ENCODE measurements at places on chromosomes 1 and 21.

GRCh38 chr1:20158358-20159070 is 19.4 kb downstream of the PLA2G2F start:
- no peak for DNase-seq

GRCh38 chr1:32246888-32247273 is at the start of gene FAM167B:
Gene FAM167B (plus strand): TSS chr1:32247222. CDS start chr1:32247422, 200 bp downstream.
- DNase-seq = no peak

- no peak for DNase-seq
Observed at GRCh38 chr1:234584420-234584805, 25.6 kb downstream of the IRF2BP2 start.

- DNase-seq = no peak
Observed at GRCh38 chr1:77847621-77848080, 40.8 kb upstream of the NEXN start.

DNA sequence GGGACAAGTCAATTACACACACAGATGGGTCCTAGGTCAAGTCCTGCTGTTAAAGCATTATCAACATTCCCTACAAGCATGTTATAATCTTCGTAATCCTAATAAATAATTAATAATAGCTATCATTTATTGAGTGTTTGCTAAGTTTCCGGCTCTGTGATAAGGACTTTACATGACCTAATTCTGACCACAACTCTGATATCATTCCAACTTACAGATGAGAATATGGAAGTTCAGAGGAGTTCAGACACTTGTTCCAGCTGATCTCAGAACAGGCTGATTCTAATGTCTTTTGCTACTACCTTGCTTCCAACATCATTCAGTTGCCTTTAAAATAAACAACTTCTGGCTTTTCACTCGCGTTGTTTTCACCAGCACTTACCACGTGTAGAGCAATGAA is 770.1 kb upstream of the CXADR start:
- no peak for DNase-seq

- no peak for DNase-seq
Observed at GRCh38 chr1:64915381-64916274, 50.7 kb downstream of the JAK1 start.

DNA sequence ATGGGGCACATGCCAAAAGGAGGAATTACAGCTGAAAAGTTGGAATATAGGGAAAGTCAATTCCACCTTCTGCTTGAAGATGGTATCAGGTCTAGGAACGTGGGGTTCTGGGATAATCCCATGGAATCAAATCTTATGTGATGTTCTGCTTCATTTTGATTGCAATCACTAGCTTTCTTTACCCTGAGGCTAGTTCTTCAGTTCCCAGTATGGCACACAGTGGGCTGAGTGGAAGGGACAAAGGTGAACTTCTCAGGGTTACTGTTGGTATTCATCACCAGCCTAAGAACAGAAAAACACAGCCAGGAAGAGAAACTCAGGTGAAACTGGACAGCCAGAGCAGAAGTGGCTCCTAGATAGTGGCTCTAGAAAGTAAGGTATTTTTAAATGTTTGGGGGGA is 117.8 kb downstream of the TNFSF18 start:
- DNase-seq = no peak

GRCh38 chr1:11339346-11340232 is 66.6 kb downstream of the UBIAD1 start:
- DNase-seq = no peak

- no peak for DNase-seq
Observed at GRCh38 chr1:2019172-2019543, at the start of gene GABRD. Gene GABRD (plus strand): TSS chr1:2019345. CDS start chr1:2019424, 79 bp downstream.

DNA sequence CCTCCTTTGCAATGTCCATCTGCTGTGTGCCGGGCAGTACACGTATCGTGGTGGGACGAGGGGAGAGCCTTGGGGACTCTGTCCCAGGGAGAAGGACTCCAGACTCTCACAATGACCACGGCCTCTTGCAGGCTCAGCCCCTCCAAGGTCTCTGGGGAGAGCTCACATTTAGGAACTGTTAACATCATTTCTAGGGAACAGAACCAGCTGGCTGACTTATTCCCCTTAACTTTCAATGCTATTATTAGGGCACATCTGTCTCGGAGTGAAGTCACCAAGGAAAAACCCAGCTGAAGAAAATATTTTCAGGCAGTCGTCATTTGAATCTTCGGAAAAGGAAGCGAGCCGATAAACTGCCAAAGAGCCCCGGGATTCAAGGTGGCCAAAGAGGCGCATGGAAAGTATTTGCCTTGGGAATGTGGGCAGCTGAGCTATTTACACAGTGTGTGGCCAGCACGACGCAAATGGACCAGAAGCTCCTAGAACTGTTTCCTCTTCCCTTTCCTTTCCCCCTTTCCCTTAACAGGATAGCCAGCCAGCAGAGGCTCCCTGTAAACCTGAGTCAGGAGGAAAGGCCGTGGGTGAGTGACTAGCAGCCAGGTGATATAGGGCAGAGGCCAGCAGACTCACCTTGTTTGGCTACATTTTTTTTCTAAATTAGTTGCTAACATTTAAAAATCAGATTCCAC is 74.5 kb downstream of the ITPKB start:
- DNase-seq = no peak

Data from stimulated activated CD4-positive, alpha-beta T cell treated with anti-CD3 and anti-CD28 coated beads, Interleukin-1b, Interleukin-23, amount 100 ng/mL, for 24 hours (primary cell).